ENCODE measurements at places on chromosomes 4 and X.

GRCh38 chrX:24594501-24594900 is 52.6 kb downstream of the PCYT1B start:
- no peak for DNase-seq

DNA sequence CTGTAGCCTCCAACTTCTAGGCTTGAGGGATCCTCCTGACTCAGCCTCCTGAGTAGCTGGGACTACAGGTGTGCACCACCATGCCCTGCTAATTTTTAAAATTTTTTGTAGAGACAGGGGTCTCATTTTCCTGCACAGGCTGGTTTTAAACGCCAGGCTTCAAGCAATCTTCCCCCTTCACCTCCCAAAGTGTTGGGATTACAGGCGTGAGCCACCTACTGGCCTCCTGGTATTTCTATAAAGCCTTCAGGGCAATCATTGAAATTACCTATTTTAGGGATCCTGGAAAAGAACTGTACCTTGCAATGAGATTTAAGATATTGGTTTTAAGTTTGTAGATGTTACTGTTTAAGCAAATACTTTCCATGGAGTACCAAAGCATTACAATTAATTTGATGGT is 13.5 kb upstream of the PLS3 start:
- DNase-seq = no peak

DNA sequence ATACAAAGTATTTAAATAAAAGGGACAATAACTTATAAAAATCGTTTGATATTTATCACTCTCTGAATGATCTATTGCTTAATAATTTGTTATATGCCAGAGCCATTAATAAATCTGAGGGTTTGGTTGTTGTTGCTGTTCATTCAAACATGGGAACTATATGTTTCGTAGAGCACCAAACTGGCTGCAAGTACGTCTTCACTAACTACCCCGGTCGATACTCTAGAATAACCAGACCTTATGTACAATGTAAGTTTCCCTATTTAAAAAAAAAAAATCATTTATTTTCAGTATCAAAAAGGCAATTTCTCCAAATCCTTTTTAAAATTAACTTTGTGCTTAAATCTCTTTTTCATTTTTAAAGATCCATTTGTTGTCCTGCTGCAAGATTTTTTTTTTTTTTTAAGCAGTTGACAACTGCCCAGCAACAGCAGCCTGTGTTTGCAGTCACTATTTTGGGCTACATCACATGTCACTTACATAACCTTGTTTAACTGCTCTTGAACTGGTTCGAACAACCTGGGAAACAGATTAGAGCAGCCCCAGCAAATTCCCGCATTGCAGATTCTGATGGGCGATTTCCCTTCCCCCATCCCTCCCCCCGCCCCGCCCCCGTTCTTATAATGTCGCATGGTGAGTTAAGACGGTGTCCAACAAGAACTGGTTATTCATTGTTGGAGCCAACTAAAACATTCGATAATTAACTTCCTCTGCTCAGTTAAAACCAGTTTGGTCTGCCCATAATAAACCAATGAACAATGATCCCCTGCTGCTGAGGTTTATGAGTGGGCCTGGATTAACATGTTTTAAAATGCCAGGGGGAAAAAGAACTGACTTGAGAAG is 238.9 kb downstream of the NR3C2 start:
- DNase-seq = no peak

DNA sequence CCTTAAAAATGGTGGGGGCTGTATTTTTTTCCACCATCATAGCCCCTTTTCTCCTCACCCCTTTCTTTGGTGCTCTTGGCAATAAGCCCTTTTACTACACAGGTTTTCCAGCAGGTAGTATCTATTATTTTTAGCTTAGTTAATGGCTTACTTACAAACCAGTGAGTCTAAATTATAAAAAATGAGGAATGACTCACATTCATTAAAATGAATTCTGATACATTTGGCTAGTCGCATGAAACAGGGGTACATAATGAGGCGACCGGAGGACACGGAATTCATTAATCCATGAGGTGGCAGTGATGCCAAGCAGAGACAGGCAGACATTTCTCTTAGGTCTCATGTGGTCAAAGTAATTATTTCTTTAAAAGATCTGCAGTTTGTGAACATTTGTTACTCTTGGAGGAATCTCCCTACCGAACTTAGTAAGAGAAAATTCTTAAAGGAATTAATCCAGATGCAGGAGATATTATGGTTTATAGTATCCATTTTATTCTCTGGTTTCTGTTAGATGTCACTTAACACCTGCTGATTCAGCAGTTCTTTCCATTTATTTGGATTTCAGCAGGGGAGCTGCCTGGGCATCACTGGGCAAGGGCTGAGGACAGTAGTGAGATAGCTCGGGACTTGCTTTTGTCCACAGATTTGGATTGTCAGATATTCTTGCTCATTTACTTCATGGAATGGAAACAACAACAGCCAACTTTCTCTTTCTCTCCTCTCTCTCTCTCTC is 575.0 kb upstream of the NR3C2 start:
- DNase-seq = no peak

DNA sequence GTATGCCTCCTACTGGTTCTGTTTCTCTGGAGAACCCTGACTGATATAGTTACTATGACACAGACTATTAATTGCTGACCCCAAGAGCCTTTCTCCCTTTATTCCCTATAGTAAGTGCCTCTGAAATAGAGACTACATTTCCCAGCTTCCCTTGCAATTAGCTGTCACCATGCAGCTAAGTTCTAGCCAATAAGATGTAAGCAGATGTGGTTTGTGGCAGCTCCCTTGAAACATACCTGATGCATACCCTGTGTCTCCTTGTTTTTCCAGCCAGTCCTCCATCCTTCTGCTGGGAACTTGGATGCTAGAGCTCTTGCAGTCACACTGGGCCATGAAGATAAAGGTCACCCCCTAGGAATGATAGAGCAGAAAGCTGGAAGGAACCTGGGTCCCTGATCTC is 9.7 kb upstream of the TMEM165 start:
- DNase-seq = no peak

GRCh38 chr4:155666344-155667221 is at the start of gene GUCY1A1:
GUCY1A1 (plus strand) TSS chr4:155666848; CDS start chr4:155696868, 30,020 bp downstream.
- no peak for DNase-seq

GRCh38 chrX:48972220-48973164 is 848 bp upstream of the KCND1 start:
- DNase-seq = no peak

DNA sequence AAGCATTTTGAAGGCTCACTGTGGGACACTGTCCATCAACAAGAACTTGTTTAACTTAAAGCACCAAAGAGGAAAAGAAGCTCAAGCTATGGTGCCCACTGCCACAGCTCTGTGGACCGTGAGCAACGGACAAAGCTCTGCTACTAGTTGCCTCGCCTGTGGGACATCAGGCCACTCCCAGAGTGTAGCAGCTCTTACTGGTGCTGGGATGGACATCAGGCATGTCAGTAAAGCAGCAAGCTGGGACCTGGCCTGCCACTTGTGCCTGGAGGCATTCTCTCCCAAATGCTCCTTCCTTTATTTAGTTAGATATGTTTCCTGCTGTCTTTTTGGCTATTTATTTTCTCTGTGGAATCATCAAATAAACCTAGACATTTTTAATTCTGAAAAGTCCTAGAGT is 46.7 kb downstream of the TMEM154 start:
- no peak for DNase-seq

DNA sequence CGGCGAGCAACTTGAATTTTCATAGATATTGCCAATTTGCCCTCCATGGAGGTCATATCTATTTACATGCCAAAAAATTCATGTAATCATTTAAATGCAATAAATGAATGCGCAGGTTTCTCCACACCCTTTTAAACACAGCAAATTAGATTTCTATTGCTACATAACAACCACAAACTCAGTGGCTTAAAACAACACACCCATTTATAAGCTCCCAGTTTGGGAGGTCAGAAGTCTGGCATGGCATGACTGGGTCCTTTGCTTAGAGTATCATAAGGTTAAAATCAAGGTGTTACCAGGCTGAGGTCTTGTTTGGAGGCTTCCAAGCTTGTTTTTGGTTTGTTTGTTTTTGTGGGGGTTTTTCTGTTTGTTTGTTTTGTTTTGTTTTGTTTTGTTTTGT is 49.9 kb upstream of the NYX start:
- DNase-seq = no peak

DNA sequence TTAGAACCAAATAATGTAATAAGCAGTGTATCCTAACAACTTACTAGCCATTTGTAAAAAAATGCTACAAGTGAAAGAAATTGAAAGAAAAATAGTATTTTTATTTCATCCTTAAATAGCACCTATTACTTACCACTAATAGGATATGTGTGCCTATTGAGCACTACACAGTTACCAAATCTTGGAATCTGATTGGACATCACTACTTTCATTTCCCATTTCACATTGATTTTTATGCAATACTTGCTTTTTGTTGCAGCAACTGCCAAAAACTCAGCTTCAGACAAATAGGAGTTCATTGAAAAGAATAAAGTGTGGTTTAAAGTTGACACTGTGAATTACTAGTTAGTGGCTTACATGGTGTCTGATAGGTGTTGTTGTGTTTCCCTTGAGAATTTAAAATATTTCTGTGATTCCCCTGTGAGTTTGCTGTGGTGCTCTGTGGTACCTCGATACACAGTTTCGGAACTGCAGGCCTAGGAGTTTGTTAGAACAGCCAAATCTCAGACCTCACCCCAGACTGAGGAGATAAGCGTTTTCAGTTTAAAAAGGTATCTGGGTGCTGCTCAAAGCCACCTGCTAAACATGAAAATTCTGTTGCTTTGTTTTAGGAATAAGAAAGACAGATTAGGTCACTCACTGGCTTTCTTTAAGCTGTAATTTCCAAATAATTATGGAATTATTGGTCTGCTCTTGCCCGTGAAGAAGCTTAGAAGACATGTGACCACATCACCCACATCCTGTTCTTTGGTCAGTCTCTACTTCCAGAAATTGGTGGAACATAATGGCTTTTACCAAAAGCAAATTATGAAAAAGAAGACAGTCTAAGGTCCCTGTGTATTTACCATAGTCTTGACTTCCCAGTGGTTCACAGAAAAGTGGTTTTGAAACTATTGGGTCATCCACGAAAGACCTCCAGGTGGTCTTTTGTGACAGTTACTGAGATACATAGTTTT is 97.8 kb downstream of the SYTL5 start:
- DNase-seq = no peak

- no peak for DNase-seq
These were observed 903.0 kb downstream of the FSTL5 start for GRCh38 chr4:161260819-161261218.

- DNase-seq = no peak
These were observed 869.4 kb upstream of the FRG1 start for GRCh38 chr4:189071241-189071640.

GRCh38 chr4:142773505-142773904 is 72.6 kb downstream of the INPP4B start:
- DNase-seq = no peak

DNA sequence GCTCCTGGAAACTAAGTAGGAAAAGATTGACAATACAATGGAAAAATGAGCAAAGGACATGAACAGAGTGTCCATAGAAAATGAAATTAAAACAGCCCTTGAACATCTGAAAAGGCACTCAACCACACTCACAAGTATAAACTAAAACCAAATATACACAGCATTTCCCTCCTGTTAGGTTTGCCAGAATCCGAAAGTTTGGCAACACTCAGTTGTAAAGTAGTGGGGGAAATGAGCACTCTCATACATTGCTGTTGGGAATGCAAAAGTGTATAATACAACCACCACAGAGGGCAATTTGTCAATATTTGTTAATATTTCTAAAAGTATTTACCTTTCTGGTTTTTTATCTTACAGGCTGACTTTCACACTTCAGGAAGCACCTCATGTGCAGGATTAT is 84.2 kb upstream of the TMEM164 start:
- no peak for DNase-seq

DNA sequence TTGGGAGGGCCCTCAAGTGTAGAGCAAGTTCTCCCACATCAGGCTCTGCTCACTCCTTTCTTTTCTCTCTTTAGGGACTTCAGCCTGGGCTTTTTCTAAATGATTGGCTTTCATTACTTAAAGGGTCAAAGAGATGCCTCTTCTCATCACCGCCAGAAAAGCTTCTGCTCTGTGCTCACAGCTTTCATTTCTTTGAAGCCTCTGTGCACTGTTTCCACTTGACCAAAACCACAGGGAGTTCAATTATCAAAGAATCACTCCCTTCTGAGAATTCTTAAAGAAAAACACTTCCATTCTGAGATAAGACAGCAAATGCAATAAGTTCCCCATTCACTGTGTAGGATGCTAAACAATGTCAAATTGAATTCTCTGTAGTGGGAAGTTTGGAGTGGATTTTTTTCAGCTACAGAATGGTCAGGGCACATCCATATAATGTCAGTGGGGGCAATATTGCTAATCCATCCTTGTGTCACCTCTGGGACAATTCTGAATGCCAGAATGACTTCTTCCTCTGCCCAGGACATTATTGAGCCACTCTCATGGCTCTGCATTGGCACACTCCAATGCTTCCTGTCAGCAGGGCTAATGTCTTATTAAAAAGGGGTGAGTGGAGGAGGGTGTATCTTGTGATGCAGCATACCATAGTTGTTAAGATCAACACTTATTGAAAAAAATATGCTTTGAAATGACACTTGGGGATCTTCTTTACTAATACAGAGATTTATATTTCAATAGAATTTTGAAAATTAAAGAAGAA is 217.6 kb downstream of the SNCA start:
- DNase-seq = no peak

- no peak for DNase-seq
These were observed 52.4 kb downstream of the GAK start for GRCh38 chr4:879729-880077.

- no peak for DNase-seq
These were observed 12.1 kb upstream of the SCML1 start for GRCh38 chrX:17725181-17725580.

- DNase-seq = no peak
These were observed 929.1 kb downstream of the RAB28 start for GRCh38 chr4:12555011-12555410.

GRCh38 chr4:25666031-25666630 is 10.5 kb downstream of the SLC34A2 start:
- no peak for DNase-seq

DNA sequence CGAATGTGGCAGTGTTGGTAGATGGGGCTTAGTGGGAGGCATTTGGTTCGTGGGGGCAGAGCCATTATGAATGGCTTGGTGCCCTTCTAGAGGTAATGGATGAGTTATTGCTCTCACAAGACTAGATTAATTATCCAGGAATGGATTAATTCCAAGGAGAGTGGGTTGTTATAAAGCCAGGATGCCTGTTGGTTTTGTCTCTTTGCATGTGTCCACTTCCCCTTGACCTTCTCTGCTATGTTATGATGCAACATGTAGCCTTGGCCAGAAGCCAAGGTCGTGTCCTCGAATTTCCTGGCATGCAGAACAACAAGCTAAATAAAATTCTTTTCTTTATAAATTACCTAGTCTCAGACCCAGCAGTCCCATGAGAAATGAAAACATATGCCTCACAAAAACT is 111.2 kb upstream of the PLS3 start:
- DNase-seq = no peak

- no peak for DNase-seq
These were observed 35.2 kb downstream of the SLC10A7 start for GRCh38 chr4:146486565-146486964.

DNA sequence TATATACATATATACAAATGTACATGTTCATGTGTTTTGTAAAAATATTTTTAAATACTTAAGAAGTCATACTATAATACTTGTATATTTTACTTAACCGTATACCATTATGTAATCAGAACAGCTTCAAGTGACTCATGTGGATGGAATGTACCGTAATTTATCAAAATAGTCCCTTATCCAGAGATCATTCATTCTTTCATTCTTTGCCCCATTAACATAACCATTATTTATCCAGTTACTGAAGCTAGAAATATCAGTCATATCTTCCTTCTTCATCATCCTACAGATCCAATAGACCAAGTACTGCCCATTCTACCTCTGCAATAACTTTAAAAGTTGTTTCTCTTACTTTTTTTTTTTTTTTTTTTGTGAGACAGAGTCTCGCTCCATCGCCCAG is 164.2 kb downstream of the MAB21L2 start:
- DNase-seq = no peak

Data from DMS153 (cell line).